Activated gamma-delta T cell (primary cell): ENCODE measurements at places on chromosomes 3 and 15.
A peak's percentile ranks its signal among the peaks of the same experiment; 100 is the strongest.

DNA sequence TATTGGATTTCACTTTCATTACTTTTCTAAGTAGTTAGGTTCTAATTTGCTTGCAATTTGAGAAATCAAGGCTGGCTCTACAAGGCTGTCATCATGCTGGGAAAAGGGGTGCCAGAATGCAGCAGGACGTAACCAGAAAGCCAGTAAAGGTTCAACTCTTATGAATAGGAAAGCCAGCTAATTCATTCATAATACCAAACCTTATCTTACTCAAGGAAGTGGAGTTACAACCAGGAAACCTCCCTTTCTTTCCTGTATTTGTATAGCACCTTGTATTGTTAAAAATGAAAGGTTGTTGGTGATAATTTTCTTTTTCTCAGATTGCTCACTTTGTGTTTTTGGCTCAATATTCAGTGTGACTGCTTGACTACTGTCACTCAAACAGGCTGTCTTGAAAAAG is 109.4 kb downstream of the FILIP1L start:
- DNase-seq = no peak

- no peak for DNase-seq
Measured at GRCh38 chr15:92343924-92344643, 49.6 kb upstream of the ST8SIA2 start.

- DNase-seq = no peak
Measured at GRCh38 chr3:123758081-123758564, 126.0 kb downstream of the MYLK start.

DNA sequence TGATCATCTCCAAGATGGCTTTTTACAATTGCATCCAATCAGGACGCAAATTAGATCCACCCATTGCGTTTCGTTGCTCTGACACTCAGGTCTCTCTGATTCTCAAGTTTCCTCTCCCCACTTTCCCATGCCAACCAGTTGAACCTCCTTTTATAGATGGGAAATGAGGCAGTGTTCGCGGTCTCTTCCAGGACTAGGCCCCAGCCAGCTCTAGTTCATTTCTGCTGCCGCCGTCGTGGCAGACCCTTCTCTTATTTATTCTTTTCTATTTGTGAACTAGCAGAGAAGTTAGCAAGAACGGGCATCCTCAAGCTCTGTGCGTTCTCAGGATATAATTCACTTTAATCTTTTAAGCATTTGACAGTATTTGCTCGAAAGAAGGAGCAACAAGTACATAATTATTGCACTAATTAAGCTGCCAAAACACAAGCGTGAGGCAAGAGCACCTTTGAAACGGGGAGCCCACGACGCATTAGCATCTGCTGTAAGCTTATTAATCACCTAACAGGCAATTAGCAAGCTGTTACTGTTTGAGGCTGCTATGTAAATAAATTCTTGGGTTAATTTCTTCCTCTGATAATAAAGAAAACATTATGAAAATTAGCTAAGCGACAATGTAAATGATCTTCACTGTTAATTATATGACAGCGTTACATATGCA is 246.4 kb upstream of the TLE3 start:
- no peak for DNase-seq

- no peak for DNase-seq
Measured at GRCh38 chr3:170811515-170811914, 58.5 kb downstream of the RPL22L1 start.

GRCh38 chr3:4980229-4981203 is 1.3 kb downstream of the BHLHE40 start:
- DNase-seq = peak; percentile 79

- DNase-seq = no peak
Measured at GRCh38 chr3:98582042-98582441, 11.4 kb downstream of the CPOX start.

- no peak for DNase-seq
Measured at GRCh38 chr3:166085164-166085856, 248.1 kb upstream of the BCHE start.

DNA sequence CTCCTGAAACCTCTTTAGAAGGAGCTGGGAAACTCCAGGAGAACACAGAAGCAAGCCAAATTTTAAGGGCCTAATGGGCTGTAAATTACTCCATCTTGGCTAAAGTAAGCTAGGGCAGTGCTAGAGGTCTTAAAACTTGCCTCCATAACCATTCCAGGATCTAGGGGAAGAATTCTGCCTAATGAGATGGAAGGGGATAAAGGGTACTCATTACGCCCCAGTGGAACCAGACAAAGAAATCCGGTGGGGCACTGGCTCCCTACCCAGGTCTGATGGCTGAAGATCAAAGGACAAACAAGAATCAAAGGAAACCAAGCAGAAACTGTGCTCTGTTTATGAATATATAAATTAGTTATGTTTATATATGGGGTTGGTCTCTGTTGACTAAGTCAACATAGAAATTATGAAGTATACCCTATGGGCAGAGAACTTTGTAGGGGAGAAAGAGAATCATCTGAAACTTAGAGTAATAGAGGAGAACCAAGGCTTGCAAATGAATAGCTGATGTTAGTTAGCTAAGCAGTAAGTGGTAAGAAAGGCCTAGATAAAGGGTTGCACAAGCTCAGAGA is 57.8 kb downstream of the NCEH1 start:
- no peak for DNase-seq

DNA sequence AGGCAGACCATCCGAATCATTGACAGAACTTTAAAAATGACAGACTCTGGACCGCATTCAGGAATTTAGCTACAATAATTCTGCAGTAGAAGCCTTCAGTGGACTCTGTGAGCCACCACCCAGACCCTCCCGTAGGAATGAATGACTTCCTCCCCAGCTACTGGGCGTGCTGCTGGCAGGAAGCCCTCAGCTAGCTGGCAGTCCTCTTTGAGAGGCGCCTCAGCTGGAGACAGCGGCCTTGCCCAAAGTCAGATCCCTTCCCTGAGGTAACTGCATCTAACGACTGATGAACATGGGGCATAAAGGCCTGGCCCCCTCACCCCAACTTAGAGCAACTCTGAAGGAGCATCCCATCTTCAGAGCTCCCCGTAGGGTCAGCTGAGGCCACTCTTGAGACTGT is 25.8 kb downstream of the CRABP1 start:
- no peak for DNase-seq

DNA sequence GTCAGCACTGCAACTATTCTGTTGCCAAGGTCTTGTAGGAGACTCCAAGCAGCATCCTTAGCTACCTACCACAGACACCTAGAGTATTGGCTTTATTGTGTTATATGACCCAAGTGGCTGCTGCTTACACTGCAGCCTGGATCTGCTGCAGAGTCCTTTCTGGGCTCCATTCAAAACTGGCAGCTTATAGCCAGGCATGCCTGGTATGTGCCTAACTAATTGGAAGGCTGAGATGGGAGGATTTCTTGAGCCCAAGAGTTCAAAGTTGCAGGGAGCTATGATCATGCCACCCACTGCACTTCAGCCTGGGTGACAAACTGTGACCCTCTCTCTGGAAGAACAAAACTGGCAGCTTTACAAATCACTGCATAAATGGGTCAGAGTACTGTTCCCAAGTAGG is 8.6 kb downstream of the NDUFB4 start:
- DNase-seq = no peak

- DNase-seq = no peak
Measured at GRCh38 chr3:8712045-8712907, 21.3 kb upstream of the CAV3 start.

DNA sequence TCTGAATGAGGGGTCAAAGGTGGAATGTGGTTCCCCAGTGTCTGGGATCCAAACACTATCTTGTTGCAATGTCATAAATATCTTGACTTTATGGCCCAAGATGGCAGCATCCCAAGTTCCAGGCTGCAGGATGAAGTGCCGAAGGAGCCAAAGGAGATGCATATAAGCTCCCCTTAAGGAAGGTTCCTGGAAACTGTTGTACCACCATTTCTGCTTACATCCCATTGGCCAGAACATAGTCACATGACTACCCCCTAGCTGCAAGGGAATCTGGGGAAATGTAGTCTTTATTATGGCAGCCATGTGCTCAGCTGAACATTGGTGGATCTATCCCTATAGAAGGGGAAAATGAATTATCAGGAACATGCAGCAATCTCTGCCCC is 54.3 kb downstream of the BDH1 start:
- no peak for DNase-seq

DNA sequence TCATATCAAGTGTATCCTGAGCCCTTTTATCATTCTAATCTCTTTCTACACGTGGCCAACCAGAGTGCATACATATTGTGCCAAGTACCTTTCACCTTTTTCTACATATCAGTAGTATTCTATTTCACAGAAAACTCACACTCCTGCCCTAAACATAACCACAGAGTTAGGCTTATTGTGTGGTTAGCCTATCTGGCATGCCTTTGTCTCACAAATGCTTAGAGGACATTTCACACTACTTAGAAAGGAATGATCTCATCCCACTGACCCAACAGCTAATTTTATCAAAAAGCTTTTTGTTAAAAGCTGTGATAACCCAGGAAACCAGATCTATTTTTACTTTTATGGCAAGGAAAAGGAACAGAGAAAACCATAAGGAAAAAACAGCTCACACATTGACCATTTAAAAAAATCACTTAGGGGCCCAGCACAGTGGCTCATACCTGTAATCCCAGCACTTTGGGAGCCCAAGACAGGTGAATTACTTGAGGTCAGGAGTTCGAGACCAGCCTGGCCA is 17.8 kb upstream of the MAP4 start:
- no peak for DNase-seq

- no peak for DNase-seq
Measured at GRCh38 chr15:60830479-60830878, 351.5 kb upstream of the ICE2 start.

GRCh38 chr15:70867911-70868467 is 14.0 kb upstream of the LARP6 start:
- DNase-seq = no peak

GRCh38 chr3:194756791-194757325 is 71.2 kb downstream of the FAM43A start:
- DNase-seq = no peak

- no peak for DNase-seq
Measured at GRCh38 chr3:4581498-4581897, 88.3 kb downstream of the ITPR1 start.

- no peak for DNase-seq
Measured at GRCh38 chr15:33839540-33839939, 128.8 kb upstream of the CHRM5 start.

GRCh38 chr3:142028243-142028777 is 121.0 kb downstream of the TFDP2 start:
- no peak for DNase-seq

GRCh38 chr3:60746695-60747416 is 504.4 kb downstream of the FHIT start:
- no peak for DNase-seq

DNA sequence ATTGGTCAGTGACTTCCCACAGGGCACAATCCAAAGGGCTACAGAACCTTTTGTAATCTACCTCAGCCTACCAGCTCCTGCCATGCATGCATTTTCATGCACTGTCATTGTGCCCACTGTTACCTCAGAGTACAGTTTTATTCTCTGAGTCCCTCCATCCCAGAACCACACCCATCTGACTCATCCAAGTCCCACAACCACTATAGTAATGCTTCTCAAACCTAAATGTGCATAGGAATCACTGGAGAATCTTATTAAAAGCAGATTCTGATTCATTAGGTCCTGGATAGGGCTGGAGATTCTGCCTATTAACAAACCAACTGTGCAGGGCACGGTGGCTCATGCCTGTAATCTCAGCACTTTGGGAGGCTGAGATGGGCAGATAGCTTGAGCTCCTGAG is 3.7 kb upstream of the B3GALNT1 start:
- no peak for DNase-seq

GRCh38 chr15:88535100-88535499 is 11.4 kb downstream of the DET1 start:
- DNase-seq = no peak

- DNase-seq = no peak
Measured at GRCh38 chr3:196016485-196016884, 65.4 kb downstream of the TFRC start.

DNA sequence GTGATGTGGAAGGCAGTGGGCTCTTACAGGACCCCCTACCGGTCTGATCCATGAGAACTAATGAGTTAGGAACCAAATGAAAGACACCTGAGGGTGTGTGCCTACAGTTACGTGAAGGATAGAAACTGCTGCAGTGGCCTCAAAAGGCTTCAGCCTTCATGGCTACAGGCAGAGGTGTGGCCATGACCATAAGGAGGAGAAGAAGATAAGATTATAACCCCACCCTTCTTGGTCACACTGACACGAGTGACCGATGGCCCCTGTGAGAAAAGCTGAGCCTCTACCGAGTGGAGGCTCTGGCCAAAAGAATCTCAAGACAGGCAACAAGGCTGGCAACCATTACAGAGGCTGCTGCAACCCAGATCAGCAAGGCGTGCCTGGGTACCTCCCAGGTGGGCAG is 6.3 kb downstream of the RFT1 start:
- DNase-seq = no peak
